CD4-positive, alpha-beta T cell treated with Interleukin-6 for 4 hours (primary cell): ENCODE measurements at places on chromosomes 12 and 14.

DNA sequence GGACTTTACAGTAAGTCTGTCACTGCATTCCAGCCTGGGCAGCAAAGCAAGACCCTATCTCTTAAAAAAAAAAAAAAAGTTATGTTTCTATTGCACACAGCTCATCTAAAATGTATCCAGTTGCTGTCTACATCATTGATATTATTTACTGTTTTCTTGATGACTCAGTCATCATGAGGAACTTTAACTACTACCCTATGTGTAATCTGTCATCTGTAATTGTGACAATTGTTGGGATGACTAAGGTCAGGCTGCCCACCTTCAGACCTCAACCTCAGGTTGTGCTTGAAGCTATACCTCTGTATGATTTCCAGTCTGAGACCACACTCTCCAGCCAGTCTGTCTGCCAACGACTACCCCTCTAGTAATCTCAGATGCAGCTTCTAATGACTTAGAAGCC is 15.3 kb downstream of the PPP1R13B start:
- DNase-seq: no peak

DNA sequence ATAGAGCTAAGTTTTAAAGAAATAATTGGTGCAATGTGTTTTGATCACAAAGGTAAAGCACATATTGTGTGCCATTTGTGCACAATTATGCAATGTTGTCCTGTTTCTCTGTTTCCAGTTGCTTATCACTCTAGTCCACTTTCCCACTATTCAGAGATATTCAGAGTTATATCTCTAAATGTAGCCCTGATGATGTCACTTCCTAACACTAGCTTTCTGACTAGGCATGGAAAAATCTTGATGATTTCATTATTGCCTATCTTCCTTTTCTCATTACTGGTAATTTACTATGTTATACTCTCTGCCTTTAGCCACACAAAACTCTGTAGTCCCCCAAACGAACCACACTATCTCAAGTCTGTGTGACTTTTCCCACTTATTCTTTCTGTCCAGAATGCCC is 221.2 kb downstream of the TRHDE start:
- no peak for DNase-seq

DNA sequence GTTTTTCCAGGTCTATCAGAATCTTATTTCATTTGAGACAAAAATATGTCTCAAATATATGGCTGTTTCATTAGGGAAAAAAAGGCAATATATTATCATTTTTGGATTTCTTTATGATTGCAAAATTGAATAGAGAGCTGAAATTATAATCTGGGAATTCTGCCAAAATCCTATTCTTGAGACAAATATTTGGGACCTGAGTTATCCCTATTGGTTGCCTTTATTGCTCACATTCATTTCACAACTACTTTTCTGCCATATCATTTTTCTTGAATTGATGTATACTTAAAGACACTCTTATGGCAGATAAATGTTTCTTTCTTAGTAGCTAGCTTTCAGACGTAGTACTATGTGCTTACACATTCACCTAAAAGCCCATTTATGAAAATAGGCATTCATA is 241.6 kb upstream of the NOVA1 start:
- no peak for DNase-seq

DNA sequence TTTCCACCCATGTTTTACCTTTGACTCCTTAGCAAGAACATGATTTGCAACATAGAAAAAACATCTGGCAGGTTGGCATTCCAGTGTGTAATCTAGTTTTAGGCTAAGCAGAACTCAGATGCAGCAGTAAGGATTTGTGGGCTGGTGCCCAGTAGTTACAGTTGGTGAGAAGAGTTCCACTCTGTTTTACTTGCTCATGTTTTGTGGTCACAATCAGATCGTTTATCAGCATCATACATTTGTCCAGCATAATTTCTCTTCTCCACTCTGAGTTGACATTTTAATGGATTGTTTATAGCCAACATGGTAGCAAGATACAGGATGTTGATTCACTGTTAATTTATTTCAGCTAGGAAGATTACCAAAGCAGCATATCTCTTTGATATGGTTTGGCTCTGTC is 120.0 kb downstream of the PDE6H start:
- DNase-seq: no peak

DNA sequence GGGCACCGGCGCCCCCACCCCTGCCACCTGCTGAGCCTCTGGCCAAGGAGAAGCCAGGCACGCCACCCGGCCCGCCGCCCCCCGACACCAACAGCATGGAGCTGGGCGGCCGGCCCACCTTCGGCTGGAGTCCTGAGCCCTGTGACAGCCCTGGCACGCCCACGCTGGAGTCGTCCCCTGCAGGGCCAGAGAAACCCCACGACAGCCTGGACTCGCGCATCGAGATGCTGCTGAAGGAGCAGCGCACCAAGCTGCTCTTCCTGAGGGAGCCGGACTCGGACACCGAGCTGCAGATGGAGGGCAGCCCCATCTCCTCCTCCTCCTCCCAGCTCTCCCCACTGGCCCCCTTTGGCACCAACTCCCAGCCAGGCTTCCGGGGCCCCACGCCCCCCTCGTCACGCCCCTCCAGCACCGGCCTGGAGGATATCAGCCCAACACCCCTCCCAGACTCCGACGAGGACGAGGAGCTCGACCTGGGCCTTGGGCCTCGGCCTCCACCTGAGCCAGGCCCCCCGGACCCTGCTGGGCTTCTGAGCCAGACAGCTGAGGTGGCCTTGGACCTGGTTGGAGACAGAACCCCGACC is 6.5 kb downstream of the SETD1B start:
- no peak for DNase-seq

DNA sequence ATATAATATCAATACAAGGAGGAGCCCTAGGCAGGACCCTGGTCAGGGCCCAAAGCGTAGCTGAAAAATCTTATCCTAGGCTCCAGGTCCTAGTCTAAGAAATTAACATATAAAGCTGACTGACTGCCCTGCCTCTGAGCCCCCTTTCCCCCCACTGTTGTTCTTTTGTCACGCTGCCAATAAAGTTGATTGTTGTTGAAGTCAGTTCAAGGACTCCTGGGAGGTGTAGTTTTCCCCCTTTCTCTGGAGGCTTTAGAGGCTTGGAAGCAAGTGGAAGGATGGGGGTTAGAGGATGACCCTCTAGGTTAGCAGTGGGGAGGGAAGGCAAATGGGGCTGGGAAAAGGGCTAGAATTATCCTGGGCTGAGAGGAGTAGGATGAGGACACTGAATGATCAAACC is 3.2 kb downstream of the PPP1R1A start:
- no peak for DNase-seq

DNA sequence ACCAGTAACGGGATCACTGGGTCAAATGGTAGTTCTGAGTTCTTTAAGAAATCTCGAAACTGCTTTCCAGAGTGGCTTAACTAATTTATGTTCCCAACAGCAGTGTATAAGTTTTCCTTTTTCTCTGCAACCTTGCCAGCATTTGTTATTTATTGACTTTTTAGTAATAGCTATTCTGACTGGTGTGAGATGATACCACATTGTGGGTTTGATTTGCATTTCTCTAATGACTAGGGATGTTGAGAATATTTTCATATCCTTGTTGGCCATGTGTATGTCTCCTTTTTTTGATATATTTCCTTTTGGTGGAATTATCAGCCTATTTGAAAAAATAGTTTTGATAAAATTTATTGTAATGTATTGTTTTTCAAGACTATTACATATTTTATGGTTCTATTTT is 701.2 kb upstream of the FBXO33 start:
- no peak for DNase-seq

DNA sequence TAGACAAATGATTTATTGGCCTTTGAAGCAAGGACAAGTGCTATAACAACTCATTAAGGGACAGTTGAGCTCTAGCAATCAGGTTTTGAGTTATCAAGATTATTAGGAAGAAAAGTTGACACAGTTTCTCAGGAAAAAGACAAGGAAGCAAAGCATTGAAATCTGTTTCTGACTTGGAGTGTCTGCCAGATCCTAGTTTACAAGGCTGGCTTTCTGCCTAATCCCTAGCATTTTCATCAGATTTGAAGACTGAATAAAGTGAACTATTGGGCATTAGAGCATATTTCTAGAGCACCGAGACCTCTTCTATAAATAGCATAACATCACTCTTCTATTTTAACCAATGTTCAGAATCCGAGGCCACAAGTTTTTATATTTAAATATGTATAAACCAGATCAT is 7.0 kb downstream of the SYT1 start:
- DNase-seq: no peak

- DNase-seq: no peak
These were observed 75.8 kb upstream of the CEP83 start for GRCh38 chr12:94535510-94535921.

DNA sequence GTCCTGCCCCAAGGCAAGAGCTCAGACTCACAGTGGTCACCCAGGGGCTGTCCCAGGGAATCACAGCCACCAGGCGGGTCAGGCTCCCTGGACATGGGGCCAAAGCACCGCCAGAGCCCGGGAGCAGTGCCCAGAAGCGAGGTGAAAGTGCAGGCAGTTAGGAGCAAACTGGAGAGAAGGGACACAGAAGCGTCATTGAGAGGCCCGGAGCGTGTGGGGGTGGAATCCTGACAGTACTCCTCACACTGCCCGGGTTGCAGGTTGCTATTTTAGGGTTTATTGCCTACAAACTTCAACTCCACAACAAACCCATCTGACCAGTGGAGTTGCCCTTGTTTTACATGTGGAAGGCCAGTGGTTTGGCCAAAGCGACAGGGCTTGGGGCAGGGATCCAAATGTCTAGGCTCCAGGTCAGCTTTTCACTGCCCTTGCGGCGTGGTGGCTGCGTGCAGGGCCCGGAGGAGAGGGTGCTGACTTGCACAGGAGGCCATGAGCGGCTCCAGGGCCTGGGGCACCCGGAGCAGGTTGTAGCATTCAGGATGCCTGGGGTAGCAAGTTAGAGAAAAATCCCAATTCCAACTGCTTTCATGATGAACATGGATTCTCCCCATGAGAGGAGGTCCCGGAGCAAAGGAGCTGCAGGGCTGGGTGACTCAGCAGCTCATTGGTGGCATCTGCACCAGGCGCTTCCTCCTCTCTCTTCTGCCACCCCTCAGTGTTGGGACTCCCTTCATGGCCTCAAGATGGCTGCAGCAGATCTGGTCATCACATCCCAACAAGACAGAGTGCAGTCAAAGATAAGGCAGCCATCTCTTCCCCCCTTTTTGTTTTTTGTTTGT is 112.3 kb upstream of the NCOR2 start:
- DNase-seq: no peak

- DNase-seq: no peak
These were observed 519.3 kb downstream of the NOVA1 start for GRCh38 chr14:26078561-26078960.

- no peak for DNase-seq
These were observed 171.1 kb upstream of the TMPO start for GRCh38 chr12:98344046-98344930.

DNA sequence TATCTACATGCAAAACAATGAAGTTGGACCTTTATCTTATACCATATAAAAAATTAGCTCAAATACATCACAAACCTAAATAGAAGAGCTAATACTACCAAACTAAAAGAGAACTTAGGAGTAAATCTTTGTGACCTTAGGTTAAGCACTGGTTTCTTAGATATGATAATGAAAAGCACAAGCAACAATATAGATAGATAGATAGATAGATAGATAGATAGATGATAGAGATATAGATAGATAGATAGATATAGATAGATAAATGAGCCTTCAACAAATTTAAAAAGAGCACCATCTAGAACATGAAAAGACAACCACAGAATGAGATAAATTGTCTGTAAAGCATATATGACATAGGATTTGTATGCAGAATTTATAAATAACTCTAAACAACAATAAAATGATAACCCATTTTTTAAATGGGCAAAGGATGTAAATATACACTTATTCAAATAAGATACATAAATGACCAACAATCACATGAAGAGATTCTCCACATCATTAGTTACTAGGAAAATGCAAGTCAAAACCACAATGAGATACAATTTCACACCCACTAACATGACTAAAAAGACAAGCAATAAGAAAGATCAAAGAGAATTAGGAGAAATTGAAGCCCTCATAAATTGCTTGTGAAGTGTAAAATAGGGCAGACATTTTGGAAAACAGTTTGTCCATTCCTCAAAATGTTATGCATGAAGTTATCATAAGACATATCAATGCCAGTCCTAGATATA is 293.7 kb downstream of the BTG1 start:
- DNase-seq: no peak

- no peak for DNase-seq
These were observed 32.3 kb downstream of the CDKN1B start for GRCh38 chr12:12749433-12749832.

DNA sequence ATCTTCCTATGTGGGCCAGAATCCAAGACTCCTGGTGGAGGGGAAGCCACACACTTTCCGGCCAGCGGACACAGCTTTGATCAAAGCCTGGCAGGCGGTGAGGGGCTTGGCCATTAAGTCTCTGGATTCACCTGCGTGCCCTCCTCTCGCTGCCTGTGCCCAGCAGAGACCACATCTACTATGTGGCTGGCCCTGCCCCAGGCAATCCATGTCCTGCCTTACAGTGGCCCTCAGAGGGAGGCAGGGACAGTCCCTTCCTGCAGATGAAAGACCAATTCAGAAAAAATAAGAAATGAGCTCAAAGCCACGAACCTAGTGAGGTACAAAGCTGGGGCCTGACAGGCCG is 82.7 kb upstream of the GPR68 start:
- DNase-seq: no peak

GRCh38 chr14:100076133-100076532 is 10.9 kb downstream of the EVL start:
- DNase-seq: peak; percentile 45

DNA sequence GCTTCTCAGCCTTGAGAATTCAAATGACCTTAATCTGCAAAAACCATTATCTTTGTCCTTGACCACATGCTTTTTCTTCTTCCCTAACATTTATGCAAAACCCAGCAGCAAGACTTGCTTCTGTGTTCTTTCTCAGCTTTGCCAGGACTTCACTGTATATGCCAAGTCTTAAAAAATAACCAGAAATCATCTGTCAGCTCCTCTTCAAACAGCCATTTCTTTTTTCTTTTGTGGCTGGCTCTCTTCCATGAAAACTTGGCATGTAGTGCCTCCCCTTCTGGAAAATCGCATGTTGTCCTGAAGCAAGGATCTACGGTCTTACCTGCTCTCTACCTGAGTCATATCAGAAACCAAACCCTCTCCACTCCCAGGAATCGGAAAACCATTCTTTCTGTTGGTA is 364.9 kb downstream of the RPS29 start:
- DNase-seq: no peak

DNA sequence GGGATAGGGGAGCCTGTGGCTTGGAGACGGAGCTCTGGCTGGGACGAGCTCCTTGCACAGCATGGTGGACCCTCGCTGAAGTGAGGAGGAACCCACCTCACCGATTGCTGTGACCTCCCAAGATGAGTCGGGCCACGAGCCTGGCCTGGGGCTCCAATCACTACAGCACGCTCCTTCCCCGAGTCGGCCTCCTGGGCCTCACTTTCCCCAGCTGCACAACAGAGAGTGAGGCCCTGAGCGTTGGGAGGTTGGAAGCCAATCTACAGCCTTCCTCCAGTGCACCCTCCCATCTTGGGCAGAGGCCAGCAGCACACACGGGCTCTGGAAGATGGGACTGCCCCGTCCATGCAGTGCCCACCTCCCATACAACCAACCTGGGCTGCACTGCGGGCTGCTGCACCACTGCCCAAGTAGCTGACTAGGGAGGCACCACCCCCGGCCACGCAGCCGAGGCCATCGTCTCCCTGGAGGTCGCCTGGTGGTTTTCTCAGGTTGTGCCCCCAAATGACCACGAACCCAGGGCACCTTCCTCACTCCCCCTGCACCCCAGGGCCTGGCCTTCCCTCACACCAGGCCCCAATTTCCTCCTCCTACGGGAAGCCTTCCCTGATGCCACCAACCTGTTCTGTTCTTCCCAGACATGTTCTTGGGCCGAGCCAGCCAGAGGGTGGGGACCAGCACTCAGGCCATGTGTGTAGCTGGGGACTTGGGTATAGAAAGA is 152.3 kb upstream of the C14orf180 start:
- DNase-seq: no peak

GRCh38 chr12:68622250-68622649 is 11.6 kb downstream of the RAP1B start:
- DNase-seq: no peak
